ENCODE measurements at places on chromosomes 6 and 20.

- no peak for DNase-seq
Measured at GRCh38 chr6:39344821-39345280, 22.3 kb upstream of the KCNK16 start.

DNA sequence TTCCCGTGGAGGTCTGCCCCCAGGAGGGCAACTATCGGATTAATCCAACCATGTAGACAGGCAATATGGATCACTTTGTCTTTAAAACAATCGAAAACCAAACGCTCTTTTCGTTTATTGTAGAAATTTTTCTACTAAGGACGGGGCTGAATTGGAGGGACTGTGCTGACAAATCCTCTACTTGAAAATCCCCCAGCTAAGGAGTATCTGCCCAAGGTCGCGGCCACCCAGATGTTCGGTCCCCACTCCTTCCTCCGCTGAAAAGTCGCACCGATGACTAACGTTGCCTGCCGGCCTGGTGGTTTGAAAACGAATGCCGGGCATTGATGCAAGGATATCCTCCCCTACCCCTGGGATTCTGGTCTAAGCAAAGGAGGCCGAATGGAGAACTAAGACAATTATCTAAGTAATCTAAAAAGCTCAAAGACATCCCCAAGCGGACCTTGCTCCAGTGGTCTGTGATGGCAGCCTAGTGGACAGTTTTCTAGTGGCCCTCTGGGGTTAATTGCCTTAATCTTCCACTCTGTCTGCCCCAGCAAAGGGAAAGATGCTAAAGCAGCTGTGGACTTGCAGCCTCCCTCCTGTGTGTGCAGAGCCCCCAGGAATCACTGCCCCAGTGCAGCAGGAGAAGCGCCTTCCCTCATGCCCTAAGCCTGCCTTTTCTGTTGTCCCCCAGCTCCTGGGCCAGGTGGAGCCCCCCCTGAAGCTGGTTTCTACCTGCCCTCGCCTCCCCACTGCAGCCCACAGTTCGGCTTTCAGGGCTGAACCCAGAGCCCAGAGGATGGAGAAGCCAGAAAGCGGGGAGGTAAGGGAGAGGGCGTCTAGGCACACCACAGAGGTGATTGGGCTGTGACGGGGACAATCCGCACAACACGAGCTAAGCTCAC is 3.6 kb upstream of the FOXC1 start:
- DNase-seq: no peak

DNA sequence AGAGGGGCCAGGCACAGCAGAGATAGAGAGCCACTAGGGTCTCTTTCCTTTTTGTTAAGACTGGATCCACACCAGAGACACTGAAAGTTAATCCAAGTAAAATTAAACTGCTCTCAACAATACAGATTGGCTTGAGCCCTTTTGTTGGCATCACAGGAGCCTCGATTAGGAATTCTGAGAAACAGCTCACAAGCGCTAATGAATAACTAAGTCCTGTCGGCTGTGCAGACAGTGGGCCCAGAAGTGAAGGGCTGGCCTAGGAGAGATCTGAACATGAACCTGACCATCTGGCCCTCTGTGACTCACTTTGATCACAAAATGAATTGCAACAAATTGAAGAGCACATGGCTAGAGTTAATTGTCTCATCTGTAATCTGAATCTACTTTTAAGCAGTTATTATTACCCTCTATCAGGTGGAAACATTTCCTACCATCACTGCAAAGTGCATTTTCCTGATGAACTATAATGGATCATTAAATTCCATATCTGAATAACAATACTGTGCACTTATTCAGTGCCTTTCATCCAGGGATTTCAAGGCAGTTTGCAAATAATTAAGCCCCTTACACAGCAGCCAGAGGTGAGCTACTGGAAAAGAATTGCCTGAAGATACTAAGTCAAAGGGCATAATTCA is 3.2 kb downstream of the BACH2 start:
- no peak for DNase-seq

DNA sequence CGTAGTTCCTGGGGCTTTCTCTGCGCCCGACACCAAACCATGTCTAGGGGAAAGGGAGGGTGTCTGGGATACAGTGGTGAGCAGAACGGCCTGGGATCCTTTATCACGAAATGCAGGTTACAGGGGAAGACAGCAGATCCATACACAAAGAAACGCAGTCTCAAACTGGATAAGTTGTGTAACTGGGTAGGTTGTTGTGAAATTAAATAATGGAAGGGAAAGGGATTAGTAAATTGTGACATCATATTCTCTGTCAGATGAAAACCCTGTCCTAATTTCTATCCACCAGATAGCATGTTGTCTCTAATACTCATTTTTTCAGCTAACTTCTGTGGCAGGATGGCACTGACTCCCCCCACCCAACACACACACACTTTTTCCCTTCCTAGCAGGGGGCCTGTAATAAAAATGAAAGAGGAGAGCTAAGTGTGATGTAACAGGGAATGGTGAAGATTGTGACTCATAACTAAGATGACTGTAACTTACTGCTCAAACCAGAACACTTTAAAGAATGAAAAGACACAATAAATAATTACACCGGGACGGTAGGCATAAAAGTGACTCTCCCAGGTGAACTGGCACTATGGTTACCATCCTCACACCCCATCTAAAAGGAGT is 769 bp upstream of the TRPC4AP start:
- no peak for DNase-seq

- no peak for DNase-seq
Measured at GRCh38 chr20:13863244-13863643, 78.4 kb downstream of the NDUFAF5 start.

- DNase-seq: no peak
Measured at GRCh38 chr6:36399970-36400369, 12.5 kb upstream of the ETV7 start.

DNA sequence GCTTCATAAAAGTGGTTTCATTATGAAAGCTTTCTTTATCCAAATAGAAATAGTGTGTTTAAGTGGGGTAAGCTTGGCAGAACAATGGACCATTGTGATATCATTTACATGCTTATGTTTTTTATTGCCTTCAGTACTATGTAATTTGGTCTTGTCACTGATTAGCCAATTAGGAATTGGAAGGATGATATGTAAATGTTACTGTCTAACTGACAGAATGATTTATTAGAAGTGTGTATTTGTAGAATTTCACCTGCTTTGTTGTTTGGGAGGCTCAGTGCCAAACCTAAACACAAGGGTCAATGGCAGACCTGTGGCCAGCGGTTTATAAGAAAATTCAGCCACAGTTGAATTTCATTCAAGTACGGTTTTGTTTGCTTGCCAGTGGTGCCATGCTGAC is 39.0 kb downstream of the AIG1 start:
- DNase-seq: no peak

DNA sequence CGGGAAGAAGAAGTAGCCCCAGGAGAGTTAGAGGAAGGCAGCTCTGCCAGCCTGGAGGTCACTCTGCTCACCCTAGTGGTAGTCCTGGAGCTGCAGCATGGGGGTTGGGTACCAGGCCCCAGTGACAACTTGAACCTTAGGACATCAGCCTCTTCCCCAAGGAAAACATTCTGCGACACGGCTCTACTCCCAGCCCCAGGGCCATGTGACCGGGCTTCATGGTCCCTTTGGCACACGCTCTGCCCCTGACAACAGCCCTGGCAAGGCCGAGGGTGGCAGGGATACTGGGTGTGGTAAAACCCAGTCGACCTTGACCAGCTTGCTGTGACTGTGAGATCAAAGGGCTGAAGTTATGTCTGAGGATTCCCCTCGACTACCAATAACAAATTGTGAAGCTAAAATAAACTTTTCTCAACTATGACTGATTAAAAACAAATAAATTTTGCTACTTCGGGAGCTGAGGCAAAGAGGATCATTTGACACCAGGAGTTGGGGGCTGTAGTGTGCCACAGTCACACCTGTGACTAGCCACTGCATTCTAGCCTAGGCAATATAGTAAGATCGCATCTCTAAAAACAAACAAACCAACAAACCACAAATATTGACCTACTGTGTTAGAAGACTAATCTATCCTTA is 24.4 kb upstream of the ARID1B start:
- no peak for DNase-seq

DNA sequence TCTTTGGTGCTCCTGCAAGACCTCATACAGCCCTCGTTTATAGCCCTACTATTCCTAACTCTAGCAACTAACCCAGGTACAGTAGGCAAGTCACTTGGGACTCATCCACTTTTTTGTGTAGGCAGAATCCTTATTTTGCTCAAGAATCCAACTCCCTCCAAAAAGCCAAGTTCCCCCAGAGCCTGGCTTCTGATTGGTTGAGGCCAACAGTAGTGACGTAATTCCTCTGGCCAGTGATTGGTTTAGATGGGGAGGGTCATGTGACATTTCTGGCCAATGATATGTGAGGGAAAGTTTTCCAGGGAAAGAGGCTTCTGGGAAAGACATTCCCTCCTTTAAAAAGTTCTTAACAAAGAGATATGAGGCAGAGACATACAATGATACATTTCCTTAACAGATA is 32.1 kb downstream of the KIAA1755 start:
- no peak for DNase-seq

DNA sequence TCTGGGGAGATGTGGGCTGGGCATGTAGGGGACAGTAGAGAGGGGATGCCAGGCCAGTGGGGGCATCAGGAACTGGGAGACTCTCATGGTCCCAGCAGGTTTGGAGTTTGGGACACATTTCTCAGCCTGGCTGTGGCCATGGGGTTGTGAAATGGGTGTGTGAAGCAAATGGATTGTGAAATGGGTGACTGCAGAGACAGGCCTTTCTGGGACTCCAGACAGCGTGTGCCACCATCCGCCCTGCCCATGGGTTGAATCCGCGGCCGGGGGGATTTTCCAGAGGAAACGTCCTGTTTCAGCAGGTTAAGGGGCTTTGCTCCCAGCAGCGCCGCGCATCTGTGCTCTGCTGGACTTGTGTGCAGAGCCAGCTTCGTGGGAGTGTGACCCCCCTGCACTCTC is 3.7 kb upstream of the PMEPA1 start:
- no peak for DNase-seq

- no peak for DNase-seq
Measured at GRCh38 chr6:5204376-5204775, 56.4 kb downstream of the LYRM4 start.

DNA sequence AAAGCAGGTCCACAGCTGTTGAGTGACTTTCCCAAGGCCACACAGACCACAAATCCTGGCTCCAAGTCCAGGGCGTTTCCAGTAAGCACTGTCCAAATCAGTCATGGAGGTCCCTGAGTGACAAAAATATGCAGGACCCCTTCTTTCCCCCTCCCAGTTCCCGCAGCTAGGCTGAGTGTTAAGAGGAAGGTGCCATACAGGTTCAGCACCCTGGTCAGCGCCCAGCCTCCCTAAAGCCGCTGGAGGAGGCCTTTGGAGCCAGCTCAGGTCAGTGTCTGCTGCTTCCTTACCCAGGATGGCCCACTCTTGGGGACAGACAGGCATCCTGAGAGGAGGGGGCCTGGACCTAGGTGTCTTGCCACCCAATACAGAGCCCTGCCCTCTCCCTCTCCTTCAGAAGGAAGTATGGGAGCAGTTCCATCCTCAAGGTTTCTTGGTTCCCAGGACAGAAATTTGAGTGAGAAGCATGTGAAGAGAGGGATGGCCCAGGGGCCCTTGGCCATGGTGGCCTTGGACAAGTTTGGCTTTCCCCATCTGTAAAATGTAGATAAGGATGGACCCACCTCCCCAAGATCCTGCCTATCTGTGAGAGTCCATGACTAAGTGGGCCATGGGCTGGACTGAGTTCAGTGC is 13.2 kb downstream of the TMEM74B start:
- no peak for DNase-seq

DNA sequence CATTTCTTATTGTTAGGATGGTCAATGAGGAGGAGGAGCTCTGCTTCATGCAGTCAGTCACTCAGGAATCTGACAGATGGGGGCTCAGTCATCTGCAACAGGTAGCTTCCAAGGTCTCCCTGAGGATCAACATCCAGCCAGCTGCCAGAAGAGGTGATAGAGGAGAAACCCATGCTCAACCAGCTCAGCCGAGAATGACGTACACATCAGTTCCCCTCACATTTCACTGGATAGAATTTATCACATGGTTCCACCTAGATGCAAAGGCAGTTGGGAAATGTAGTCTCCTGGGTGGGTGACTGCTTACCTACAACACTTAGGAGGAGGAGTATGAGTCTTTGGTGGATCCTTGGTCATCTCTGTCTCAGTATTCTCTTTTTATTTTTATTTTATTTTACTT is 144.5 kb downstream of the CEBPB start:
- DNase-seq: no peak

DNA sequence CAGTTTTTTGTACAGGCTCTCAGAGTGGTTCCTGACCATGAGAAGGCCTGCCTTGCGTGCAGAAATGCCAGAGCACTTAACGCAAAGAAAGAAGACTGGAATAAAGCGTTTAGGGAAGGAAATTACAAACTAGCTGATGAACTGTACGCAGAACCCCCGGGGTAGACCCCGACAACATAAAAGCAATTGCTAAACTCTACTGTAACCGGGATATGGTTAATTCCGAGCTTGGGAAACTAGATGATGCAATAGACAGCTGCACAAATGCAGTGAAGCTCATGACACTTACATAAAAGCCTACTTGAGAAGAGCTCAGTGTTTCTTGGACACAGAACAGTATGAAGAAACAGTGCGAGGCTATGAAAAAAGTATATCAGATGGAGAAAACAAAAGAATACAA is 35.7 kb downstream of the CITED2 start:
- no peak for DNase-seq

- DNase-seq: no peak
Measured at GRCh38 chr20:40476461-40476860, 212.6 kb downstream of the MAFB start.

DNA sequence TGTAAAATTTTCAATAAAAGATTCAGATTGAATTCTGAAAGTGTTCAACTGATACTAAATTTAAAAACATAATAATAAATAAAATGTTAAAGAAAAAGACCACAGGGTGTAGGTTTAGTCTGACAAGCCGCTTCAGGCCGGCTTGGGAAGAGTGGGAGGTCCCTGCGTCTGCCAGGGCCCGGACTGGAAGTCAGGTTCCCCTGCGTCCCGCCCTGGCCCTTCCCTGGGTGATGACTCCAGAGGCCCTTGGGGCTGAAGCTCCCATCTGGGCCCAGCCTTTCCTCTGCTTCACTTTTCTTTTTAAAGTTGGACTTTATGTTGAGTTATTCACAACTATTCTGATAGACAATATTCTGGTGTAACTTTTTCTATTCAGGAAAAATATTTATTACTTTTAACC is 93.3 kb downstream of the SMOC2 start:
- DNase-seq: no peak

DNA sequence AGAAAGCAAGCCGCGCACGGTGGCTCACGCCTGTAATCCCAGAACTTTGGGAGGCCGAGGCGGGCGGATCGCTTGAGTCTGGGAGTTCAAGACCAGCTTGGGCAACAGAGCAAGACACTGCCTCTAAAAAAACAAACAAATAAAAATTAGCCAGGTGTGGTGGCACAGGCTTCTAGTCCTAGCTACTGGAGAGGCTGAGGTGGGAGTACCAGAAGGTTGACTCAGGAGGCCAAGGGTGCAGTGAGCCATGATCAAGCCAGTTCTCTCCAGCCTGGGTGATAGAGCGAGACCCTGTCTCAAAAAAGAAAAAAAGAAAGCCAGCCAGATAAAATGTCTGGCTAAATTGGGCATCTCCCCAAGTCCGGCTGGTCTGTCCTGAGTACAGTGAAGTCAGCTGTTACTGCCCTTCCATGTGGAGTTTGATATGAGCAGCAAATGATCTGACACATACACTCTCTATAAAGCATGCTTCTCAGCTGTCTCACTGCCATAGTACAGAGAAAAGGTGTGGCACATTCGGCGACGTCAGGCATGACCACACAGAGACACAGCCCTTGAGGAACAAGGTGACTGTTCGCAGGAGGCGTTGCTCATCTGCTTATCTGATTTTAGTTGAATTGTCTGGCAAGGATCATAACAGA is 13.0 kb downstream of the CD83 start:
- DNase-seq: no peak
